ENCODE measurements at places on chromosomes 13 and 19.

DNA sequence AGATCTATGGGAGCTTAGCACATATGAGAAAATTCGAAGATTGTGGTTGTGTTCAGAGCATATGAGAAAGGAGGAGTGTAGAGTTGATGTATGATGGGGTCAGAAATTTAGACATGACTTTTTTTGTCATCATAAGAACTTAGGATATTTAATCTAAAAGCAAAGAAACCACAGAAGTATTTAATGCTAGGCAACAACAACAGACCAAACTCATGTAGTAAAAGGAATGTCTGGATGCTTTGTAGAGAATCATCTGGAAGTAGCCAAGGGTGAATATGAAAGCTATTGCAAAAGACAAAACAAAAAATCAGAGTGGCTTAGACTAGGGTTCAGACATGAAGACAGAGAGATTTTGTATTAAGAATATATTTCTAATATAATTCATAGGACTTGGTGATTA, 190.3 kb downstream of the SLITRK1 start:
- no peak overlapping the region for H3K4me3 ChIP-seq
- no peaks in the 10 kb centered on the region for H3K36me3 ChIP-seq
- no peak for DNase-seq
- H3K4me1 ChIP-seq = no peaks in the 10 kb centered on the region
- H3K27ac ChIP-seq = no peak overlapping the region
- H3K27me3 ChIP-seq = no peaks in the 10 kb centered on the region

DNA sequence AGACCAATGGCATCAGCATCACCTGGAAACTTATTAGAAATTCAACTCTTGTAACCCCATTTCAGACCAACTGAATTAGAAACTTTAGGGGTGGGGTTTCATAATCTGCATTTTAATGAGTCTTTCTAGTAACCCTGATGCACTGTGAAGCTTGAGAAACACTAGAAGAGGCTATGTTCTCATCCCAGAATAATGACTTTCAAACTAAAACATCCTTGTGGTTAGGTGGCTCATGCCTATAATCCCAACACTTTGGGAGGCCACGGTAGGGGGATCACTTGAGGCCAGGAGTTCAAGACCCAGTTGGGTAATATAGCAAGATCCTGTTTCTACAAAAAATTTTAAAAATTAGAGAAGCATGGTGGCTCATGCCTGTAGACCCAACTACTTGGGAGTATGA, 402.4 kb downstream of the DLEU7 start:
- H3K27ac ChIP-seq = no peak overlapping the region
- peaks cover 15% of the 10 kb centered on the region for H3K4me1 ChIP-seq
- H3K27me3 ChIP-seq = no peaks in the 10 kb centered on the region
- no peaks in the 10 kb centered on the region for H3K36me3 ChIP-seq
- no peak overlapping the region for H3K4me3 ChIP-seq

DNA sequence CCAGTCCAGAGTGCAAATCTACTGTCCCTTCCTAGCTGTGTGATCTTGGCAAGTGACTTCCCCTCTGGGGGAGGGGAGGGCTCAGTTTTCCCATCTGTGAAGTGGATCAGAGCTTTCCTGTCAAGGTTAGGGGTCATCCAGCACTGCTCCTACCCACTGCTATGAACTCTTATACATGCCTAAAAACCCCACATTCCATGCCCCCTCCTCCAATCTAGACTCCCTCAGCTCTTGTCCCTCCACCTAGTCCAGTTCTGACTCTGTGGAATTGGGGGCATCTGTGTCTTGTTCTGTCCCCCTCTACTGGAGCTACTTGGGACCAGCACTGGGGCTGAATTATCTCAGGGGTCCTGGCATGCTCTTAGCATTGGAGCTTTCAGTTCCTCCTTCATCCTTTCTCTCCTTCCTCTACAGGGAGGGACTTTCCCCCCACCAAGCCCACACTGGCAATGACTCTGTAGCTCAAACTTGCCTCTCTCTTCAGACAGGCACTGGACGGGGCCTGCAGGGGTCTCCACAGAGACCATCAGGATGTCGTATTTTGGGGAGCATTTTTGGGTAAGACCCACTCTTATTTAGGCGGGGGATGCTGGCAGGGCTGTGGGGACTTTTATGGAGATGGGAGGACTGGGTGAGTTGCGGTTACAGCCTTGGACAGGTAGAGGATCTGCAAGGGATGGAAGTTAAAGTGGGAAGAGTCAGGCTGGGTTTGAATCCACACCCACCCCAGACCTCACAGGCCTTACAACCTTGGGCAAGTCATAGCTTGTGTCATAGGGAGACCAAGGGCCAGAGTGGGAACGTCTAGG, 3.6 kb downstream of the FCHO1 start:
- no peak overlapping the region for H3K27ac ChIP-seq
- H3K4me3 ChIP-seq = no peak overlapping the region
- peaks cover 17% of the 10 kb centered on the region for H3K4me1 ChIP-seq

DNA sequence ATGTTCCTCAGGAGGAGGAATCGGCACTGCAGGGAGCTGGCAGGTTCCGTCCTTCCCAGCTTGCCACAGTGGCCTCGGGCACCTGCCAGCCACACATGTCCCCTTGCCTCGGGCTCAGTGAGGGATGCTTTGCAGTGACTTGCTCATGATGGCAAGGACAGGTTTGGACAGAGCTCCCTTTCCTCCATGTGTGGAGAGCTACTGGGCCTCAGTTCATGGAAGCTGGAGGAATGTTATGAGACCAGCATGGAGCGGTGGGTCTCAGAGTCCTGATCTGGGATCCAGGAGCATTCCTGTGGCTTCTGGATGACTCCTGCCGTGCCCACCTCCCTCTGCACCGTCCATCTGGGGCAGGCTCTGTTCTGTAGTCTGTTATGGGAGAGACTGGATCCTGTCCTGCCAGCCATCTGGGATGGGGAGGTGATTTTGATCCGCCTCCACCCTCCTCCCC, 59.2 kb downstream of the SIPA1L3 start:
- H3K36me3 ChIP-seq = peaks cover 5% of the 10 kb centered on the region
- H3K27me3 ChIP-seq = no peaks in the 10 kb centered on the region
- H3K4me3 ChIP-seq = no peak overlapping the region
- peaks cover 11% of the 10 kb centered on the region for H3K4me1 ChIP-seq
- peak overlapping the region; percentile 77 for H3K27ac ChIP-seq
- no peak for DNase-seq

- no peak for DNase-seq
- no peak overlapping the region for H3K27ac ChIP-seq
These were observed 45.9 kb downstream of the COMP start for GRCh38 chr19:18745012-18745735.
